ENCODE measurements at places on chromosomes 16 and 17.
A peak's percentile ranks its signal among the peaks of the same experiment; 100 is the strongest.

GRCh38 chr17:4144422-4144747 is 1.4 kb downstream of the CYB5D2 start:
- no peak for ATAC-seq

GRCh38 chr16:76913046-76913445 is 277.9 kb upstream of the MON1B start:
- ATAC-seq: no peak

DNA sequence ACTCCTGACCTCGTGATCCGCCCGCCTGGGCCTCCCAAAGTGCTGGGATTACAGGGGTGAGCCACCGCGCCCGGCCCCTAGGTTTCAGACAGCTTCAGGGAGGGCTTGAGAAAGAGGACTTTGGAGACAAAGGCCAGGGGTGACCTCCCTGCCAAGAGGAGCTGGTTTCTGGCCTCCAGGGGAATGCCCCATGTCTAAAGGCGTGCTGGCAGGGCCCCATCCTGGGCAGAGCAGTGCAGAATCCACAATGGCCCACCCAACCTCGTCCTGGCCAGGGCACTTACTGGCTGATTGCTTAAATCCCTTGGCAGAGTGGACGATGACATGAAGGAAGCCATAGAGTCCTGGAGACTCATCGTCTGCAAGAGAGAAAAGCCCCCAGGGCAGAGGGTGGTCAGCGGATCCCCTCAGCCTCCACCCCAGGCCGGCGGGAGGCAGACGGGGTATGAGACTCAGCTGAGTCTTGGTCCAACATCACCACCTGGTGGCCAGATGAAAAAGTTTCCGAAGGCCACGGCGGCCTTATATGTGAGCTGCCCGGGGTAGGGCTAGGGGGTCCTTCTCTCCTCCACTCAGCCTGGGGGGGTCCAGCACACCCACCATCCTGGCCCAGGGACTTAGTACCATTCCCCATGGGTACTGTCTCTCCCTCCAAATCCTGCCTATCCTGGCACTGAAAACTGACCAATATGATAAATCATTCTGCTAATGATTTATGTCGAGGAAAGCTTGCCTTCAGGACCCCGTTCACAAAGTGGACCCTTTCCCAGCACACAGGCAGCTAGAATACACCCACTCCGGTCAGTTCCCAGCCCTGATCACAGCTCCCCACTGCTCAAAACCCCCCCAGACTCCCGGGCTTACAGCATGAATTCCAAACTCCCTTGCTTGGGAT is 59.1 kb downstream of the TIMM22 start:
- ATAC-seq: peak; percentile 35

DNA sequence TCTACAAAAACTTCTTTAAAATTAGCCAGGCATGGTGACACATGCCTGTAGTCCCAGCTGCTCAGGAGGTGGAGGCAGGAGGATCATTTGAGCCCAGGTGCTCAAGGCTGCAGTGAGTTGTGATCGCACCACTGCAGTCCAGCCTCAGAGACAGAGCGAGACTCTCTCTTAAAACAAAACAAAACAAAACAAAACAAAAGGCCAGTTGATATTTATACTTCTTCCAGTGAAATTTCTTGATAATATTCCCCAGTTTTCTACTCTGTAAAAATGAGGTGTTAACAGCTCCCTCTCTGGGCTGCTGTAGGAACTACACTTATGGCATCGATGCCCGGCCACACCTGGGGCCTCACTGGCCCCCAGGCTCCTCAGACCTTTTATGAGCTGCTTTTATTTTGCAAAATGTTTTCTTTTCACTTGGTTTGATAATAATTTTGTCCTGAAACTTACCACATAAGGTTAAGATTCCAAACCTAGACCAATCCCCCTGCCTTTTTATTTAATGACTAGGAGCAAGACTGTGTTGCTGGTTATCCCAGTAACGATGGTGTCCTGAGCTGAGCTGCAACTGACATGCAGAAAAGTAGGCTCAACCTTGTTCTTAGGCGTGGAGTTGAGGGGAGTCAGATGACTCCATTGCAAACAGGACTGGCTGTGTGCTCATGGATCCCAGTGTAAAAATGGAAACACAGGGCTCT is 17.6 kb downstream of the MAPK8IP3 start:
- ATAC-seq: peak; percentile 41

DNA sequence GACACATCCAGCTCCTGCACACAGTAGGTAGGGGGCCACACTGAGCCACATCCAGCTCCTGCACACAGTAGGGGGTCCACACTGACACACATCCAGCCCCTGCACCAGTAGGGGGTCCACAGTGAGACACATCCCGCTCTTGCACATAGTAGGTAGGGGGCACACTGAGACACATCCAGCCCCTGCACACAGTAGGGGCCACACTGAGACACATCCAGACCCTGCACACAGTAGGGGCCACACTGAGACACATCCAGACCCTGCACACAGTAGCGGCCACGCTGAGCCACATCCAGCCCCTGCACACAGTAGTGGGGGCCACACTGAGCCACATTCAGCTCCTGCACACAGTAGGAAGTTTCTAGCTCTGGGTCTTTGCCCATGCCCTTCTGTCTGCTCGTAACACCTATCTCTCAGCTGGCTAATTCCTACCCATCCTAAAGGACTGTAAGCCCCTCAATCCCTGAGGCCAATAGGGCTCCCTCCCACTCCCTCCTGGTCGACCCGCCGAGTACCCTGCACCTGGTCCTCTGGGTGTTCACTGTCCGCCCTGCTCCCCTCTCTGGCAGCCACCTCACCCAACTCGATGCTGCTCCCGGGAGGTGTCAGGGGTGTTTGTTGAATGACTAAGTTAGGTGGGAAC is 9.4 kb upstream of the ATP2A3 start:
- ATAC-seq: no peak

GRCh38 chr17:72693151-72693878 is 399.2 kb downstream of the SLC39A11 start:
- ATAC-seq: no peak

- ATAC-seq: peak; percentile 55
These were observed 4.9 kb downstream of the MYLK3 start for GRCh38 chr16:46743232-46743719.

DNA sequence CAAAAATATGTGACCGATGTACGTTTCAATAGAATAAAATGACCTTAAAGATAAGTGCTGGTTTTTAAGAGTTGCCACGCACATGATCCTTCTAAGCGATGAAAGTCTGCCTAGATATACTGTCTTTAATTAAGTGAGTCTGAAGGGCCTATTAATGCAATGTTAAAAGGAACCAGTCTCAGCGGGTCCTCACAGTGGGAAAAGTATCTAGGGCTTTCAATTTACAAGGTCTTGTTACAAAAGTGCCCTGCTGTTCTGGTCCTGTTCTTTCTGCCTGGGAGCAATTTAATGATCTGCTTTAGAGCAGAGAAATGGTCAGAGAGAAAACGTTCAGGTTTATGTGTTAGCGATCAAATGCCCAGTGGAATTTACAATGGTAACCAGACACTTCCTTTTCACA is 864.0 kb downstream of the KCNJ2 start:
- ATAC-seq: no peak

DNA sequence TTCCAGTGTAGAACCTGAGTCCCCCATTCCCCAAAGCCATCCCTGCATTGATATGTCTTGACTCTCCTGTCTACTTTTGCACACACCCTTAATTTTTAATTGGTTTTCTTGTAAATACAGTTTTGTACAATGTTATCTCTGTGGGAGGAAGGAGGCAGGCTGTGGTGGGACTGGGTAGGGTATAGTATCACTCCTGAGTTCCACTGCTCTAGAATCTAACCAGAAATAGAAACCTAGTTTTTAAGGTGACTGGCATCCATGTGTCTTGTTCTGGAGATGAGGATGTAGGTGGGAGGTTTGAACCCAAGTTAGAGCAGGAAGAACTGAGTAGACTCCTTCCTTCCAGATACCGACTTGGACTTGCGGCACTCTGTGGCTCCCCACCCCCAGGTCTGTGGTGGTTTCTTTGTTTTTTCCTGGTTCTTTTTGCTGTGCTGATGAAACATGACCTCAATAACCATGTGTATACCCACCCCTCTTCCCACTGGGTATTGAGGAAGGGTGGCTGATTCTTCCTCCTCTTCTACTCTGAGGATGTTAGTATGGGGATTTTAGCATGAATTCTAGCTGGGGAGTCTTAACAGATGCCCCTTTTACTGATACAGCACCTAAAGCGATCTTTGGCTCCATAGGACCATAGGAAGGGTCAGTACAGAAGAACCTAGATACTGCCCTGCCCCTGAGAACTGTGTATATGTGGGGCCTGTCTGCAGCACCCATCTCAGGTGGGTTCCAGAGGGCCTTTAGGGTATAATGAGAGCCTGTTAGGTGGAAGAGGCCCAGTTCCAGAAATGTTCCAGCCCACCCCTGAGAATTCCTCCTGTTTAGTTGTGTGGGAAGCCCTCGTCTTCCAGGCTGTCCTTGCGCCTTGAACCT is 48.7 kb downstream of the SF3B3 start:
- ATAC-seq: no peak

- no peak for ATAC-seq
These were observed 296.4 kb downstream of the MAP2K6 start for GRCh38 chr17:69710926-69711325.

GRCh38 chr16:67842509-67843342 is 606 bp downstream of the THAP11 start:
- ATAC-seq: peak; percentile 9

DNA sequence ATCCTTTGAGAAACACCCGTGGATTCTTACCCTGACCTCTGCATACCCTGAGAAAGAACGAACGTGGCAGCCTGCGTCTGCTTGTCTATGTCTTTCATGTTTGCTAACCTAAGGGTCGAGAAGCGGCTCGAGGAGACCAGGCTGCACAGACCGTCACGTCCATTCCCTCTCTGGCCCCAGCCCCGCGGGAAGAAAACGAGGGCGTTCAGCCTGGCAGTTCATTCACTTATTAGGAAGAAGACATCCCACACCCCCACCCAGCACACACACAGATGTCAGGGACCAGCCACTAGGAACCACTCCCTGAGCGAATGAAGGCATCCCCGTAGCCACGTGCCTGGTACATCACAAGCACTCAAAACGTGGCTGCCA is 655 bp upstream of the MTHFSD start:
- no peak for ATAC-seq

- peak; percentile 18 for ATAC-seq
These were observed 14.7 kb downstream of the PHKB start for GRCh38 chr16:47475786-47476185.

DNA sequence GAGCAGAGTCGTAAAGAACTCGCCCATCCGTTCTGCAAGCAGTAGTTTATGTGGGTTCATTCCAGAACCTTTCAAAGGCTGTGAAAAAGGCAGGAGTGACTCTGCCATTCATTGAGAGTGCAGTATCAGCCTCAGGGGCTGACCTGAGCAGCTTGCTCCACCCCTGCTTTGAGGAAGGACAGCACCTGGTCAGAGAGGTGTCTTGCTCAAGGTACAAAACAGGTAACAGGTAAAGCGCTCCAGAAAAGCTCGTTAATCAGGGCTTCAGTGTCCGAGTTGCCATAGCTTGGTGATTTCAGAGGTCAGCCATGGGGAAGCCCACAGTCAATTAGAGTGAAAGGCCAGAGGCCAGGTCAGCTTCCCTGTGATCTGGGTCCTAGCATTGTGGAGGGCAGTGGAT is 251.1 kb downstream of the ABCC12 start:
- no peak for ATAC-seq

- no peak for ATAC-seq
These were observed 3.8 kb downstream of the GID4 start for GRCh38 chr17:18042983-18043382.

DNA sequence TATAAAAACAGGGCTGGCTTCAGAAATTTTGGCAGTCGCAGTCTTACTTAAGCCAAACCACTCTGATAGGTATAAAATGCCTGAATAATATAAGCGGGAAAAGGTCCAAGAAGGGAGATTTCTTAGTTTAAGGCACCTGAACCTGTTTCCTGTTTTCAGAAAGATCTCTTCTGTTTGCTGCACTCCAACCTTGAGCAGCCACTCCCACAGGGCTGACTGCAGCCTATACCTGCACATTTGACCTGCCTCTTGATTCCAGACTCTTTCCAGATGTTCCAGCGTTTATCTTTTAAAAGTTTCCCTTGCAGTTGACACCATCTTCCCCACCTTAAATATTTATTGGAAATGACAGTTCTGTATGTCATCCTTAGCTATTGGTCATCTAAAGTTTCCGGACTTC is 132.2 kb downstream of the SKAP1 start:
- no peak for ATAC-seq

DNA sequence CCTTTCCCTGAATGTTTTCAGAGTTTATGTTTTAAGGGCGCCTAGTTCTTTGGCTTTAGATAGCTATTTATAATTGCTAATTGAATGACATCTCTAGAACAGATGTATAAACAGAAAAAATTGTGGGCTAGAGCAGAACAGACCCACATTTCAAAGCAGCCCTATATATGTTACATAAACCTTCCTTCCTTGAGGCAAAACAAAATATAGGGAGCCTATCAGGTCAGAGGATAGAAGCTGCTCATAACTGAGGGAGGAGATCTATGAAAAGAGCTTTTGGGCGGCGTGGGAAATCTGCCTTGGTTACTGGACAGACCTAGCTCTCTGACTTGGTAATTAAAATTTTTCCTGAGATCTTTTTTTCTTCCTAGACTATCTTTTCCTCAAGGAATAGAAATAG is 68.4 kb downstream of the SPAG9 start:
- ATAC-seq: no peak

- ATAC-seq: peak; percentile 4
These were observed 1.1 kb upstream of the WBP2 start for GRCh38 chr17:75856062-75856756.

DNA sequence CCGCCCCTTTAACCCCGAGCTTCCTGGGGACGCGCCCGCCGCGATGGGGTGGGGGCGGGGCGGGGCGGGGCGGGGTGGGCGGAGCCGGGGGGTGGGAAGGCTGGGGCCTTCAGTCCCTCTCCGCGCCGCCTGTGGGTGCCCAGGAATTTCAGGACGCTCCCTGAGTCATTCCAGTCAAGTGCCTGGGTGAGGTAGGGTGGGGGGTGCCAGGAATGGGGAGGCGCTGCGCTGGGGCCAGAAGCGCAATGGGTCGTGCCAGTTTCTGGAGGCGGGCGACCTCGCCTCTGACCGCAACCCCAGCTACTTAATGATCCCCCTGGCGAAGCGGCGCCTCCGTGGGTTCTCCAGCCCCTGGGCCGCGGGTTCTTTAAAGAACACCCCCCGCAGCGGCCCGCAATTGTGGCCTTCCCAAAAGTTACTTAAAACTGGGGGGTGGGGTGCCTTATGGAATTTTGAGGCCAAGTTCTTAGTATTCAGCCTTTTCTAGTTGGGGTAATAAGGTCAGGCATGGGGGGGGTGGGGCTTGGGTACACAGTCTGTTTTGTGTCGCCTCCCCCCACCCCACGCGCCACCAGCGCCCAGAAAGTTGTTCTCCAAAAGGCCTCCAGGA is 826 bp upstream of the GSE1 start:
- peak; percentile 49 for ATAC-seq

DNA sequence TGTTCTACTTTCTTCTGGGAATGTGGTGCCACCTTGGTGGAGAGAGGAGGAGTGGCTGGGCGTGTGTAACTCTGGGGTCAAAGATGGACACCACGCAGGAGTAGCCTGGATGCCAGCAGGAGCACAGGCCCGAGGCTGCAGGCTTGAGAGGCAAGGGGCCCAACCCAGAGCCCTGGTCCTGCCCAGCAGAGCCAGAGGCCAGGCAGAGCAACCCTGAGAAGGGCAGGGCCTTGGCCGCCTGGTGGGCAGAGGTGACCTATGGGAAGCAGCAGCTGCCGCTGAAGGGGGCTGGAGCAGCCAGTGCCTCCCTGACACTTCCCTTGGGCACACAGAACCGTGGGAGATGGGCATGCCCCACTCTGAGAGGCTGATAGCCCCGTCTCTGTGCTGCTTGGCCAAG is 18.0 kb upstream of the CPSF4L start:
- no peak for ATAC-seq

Data from esophagus mucosa (tissue), 1 donor.